Fibroblast of skin of right quadriceps (primary cell): ENCODE measurements at places on chromosomes 2 and 18.

GRCh38 chr2:42754021-42754775 is 9.7 kb downstream of the OXER1 start:
- DNase-seq = no peak

DNA sequence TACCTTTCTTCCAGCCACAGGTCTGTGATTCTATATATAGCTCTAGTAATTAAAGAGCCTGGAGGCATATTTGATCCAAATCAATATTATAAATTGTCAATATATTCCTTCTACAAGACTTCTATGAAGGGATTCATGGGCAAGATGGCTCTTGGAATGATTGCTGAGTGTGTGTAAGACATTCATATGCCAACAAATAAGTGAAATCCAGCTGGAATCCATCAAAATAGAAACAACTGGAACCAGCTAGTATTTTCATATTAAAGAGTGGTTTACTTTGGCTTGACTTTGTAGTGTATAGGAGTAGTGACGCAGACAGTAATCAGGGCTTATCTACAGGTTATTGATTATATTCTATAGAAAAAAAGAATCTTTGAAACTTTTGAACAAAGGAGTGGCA is 83.4 kb downstream of the CALCRL start:
- DNase-seq = no peak

DNA sequence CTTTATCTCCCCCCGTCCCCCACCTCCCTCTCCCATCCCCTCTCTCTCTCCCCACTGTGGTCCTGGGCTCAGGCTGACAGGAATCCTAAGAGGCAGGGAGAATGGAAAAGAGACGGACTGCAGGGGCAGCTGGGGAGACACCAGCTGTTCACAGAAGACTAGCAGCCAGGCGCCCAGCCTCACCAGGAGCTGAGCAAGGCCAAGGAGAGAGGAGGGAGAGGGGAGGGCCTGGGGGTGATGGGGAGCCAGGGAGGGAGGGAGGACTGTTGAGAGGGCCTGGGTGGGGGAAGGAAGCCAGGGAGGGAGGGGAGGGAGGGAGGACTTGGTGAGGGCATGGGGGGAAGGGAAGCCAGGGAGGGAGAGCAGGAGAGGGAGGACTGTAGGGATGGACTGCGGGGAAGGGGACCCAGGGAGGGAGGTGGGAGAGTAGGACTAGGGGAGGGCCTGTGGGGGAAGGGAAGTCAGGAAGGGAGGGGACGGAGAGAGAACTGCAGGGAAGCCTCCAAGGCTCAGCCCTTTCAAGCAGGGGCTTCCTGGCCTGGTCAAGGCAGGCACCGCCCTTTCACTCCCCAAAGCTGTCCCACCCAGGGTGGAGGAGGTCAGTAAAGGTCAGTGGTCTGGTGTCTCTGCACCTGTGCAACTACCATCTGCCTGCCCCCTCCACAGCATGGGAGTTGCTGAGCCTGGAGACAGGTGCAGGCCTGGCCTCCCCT is 517.7 kb upstream of the MYT1L start:
- DNase-seq = no peak

GRCh38 chr2:117763804-117764203 is 50.7 kb upstream of the DDX18 start:
- no peak for DNase-seq

GRCh38 chr2:241801611-241802420 is 7.2 kb upstream of the NEU4 start:
- no peak for DNase-seq

DNA sequence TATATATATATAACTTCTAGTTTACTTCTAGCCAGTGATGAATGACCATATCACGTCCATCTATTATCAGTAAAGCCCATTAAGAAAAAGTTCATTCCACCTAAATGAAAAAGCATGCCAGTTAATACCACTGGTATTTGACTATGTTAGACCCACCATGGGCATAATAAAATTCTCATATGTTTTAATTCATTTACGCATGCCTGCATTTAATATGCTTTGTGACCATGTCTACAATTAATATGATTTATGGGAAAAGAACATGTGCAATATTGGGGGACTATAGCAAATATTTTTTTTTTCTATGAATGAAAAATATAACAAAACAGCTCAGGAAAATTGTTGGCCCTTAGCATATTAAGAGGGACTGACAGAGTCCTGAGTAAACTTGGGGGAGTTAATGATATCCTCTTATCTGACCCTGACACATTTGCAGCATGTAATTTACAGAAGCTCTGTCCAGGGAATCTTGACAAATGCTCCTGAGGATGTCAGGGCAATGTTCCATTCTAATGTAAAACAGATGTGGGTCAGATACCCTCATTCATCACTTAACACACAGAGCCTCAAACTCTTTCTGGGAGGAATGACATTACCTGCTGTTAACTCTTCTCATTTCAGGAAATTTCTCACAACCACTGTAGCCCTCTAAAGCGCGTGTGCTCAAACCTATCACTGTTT is 90.6 kb downstream of the PAX3 start:
- no peak for DNase-seq

- DNase-seq = no peak
Measured at GRCh38 chr2:217842017-217842416, 160.8 kb downstream of the TNS1 start.

DNA sequence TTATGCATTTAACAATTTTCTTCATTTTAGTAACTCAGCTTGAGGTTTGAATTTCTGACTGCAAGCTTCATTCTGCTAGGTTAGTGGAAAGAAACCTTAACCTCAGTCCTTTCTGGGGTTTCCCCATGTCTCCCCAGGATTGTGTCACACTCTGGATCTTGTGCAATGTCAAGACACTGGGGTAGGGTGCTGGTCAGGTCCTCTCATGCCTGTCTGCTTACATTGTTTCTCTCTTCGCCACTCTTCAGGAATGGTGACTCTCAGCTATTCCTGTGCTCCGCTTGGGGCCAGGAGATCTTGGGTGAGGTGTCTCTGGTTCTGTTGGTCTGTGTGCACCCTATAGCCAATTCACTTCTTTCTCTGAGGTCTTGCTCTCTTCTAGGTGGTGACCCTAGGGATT is 23.9 kb downstream of the CTLA4 start:
- no peak for DNase-seq

- DNase-seq = peak; percentile 96
Measured at GRCh38 chr2:226649871-226650660, 149.6 kb downstream of the IRS1 start.

DNA sequence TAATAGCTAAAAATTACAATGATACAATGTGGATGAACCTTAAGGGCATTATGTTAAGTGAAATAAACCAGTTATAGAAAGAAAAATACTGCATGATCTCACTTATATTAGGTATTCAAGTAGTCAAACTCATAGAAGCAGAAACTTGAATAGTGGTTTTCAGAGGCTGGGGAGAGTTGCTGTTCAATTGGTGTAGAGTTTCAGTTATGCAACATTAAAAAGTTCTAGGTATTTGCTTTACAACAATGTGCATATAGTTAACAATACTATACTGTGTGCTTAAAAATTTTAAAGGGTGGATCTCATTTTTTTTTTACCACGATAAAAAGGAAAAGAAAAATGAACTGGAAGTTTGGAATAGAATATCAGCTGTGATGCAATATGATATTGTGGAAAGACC is 479.1 kb downstream of the SPAG16 start:
- no peak for DNase-seq

DNA sequence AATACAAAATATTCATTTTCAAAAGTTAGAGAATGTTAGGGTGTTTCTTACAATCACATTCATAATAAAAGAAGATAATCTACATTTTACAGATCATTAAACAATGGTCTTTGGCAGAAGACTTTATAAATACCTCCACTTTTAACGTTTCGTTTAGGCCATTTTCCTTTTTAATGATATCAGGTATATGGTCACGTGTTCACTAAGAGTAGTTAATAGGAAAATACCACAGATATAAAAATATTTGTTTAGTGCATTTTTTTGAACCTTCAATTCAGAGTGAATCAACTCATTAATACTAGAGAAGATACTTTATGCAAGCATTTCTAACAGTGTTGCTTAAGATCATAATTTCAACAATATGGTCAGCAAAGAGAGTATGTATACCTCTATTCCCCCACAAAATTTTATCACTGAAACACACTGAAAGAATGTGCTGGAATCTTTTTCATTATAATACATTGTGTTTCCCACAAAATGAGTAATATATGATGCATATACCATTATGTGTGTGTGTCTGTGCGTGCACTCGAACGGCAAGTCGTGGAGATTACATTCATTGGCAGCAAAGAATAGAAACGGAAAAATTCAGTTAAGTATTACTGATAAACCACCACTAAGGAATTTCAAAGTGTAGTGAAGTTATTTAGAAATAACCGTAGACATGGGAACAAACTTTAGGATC is 319.9 kb upstream of the THUMPD2 start:
- DNase-seq = peak; percentile 95

DNA sequence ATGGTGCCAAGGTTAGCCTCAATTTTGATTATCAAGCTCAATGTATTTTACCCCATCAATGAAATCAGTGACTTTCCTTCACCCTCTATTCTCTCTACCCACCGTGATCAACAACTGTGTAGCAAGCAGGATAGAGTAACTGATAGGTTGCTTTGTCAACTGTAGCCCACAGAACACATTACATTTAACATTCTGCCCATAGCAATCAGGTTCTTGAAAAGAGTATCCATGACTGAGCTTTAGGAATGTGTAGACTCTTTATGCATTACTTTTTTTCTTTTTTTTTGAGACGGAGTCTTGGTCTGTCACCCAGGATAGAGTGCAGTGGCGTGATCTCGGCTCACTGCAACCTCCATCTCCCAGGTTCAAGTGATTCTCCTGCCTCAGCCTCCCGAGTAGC is 19.8 kb upstream of the VWA3B start:
- no peak for DNase-seq

- DNase-seq = peak; percentile 55
Measured at GRCh38 chr2:59425247-59425646, 1128.2 kb downstream of the BCL11A start.

DNA sequence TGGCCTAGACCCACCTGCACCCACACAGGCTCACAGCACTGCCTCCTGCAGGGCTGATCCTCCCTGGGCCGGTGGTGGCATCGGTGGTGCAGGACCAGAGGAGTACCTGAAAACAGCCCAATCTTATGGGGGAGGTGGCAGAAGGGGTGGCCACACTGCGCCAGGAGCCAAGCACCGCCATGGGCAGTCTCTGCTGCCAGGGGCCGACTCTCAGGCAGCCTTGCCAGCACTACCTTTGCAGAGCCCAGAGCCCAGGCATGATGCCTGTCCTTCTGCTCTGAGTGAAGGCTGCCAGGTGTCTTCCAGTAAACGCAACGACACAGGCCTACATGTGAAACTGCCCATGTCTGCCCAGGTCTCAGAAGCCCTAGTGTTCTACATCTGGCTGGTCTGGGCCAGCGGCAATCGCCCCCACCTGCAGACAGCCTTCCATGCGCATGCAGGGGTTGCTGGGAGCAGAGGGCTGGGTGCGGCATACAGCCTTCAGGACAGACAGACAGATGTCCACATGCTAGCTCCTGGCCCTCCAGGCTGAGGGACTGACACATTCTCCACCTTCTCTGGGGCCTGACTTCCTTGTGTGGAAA is 6.8 kb downstream of the HS6ST1 start:
- no peak for DNase-seq

GRCh38 chr2:190599073-190599472 is 49.8 kb upstream of the NAB1 start:
- no peak for DNase-seq

DNA sequence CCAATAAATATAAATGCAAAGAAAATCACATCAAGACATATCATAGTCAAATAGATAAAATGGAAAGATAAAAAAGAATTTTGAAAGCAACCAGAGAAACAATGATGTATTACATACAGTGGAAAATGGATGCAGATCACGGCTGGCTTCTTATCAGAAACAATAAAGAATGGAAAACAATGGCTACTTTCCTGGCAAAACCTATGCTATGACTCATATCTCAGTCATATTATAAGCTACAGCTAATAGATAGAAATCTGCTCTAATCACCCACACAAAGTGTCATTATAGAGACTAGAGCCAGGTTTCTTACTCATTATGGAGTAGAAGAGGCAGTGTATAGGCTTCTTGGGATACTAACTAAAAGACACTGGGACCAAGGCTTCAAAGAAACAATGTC is 93.5 kb upstream of the TACR1 start:
- peak; percentile 74 for DNase-seq

DNA sequence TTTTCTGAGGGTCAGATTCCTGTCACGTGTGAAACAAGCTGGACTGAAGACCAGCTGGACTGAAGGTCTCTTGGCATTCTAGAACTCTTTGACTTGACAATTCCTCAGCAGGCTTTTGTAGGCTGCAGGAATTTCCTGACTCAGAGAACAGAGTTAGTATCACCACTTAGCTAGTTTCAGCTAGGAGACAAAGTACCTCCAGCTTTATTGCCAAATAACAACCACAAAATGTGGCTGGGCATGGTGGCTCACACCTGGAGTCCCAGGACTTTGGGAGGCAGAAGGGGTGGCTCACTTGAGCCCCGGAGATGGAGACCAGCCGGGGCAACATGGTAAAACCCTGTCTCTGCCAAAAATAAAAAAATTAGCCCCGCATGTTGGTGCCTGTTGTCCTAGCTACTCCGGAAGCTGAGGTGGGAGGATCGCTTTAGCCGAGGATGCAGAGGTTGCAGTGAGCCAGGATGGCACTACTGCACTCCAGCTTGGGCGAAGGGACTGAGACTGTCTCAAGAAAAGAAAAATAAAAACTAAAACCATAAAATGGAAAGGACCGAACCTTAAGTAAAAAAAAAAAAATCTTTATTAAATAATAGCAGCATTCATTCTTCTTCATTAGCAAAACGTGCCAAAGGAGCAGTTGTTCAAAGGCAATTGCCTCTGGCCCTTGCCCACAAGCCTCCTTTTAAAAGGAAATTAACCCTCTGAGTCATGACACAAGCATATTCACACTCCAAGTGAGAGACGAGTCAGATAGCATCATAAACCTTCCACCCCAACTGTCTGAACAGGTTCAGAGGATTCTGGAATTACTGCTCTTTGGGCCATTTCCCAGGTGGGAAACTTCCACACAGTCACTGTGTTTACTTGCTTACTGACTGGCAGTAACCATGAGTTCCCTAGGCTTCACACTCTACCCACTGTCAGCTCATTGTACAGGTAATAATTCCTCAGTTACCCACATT is 88.9 kb downstream of the MYL12B start:
- DNase-seq = no peak

GRCh38 chr18:6836331-6836730 is 106.8 kb downstream of the ARHGAP28 start:
- DNase-seq = no peak

DNA sequence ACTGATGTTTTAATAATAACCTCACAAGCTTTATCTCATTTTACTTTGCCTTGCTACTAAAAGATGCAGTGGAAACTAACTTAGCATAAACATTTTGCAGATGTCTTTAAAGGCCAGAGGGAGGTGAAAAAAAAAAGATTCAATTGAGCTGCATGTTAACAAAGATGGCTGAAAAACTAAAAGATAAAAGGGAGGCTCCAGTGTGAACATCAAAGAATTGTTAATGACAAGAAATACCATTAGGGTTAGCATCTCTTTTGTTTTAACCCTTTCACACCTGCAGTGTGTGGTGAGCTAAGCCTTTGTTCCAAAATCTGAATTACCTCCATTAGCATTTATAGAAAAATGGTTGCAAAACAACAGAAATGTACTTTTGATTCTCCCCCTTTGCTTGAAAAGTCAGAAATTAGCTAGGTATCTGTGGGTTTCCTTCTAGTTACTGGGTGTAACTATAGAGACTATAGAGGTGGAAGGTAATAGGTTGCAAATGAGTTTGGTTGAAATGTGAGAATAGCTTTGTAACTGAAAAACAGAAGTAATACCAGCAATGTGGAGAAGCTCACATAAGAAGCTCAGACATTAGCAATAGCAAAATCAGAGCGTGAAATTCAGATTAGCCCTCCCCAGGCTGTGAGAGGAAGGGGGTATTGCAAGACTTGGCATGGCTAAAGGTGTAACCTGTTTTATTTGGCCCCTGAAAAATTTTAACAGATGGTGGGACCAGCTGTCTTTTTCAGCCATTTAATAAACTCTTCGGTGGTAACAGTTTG is 34.8 kb upstream of the SP5 start:
- no peak for DNase-seq
